ENCODE measurements at places on chromosomes 2 and 18. TPM values are rescaled to one million over a fixed set of nuclear protein-coding genes. Genes with fewer than 3 reads are reported as not detected.
A peak's percentile ranks its signal among the peaks of the same experiment; 100 is the strongest.

- H3K4me3 ChIP-seq, result no peak overlapping the region
- H3K4me1 ChIP-seq, result peaks cover 27% of the 10 kb centered on the region
- H3K27ac ChIP-seq, result no peak overlapping the region
- DNase-seq, result no peak
These were observed 22.4 kb downstream of the CREG2 start for GRCh38 chr2:101364878-101365277.

Gene ACTG2
- not detected for total RNA-seq

GRCh38 chr2:238685327-238685709 lies 162.6 kb upstream of the TWIST2 start:
- no peak overlapping the region for H3K4me3 ChIP-seq
- H3K4me1 ChIP-seq, result no peaks in the 10 kb centered on the region
- H3K27ac ChIP-seq, result no peak overlapping the region
- H3K36me3 ChIP-seq, result no peaks in the 10 kb centered on the region
- DNase-seq, result no peak

DNA sequence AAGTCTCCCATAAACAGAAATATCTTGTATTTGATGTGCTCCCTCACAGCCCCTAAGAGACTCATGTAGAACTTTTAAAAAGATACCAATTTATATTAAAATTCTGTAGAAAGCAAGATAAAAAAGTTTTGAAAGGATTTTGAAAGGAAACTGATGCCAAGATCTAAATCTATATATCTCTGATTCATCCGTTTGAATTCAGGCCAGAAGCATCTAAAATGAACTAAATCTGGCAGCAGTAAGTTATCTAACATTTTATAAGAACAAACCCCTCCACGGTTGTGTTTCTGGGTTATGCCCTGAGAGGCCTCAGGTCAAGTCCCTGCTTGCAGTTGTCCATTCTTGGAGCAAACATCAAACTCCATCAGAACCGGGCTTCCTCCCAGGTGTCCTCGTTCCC lies 165.8 kb downstream of the FBXO15 start:
- H3K27ac ChIP-seq, result no peak overlapping the region
- no peak for DNase-seq
- H3K27me3 ChIP-seq, result peaks cover 2% of the 10 kb centered on the region
- H3K4me1 ChIP-seq, result no peaks in the 10 kb centered on the region
- no peaks in the 10 kb centered on the region for H3K36me3 ChIP-seq

Gene C2orf80
- total RNA-seq, result not detected

- H3K4me3 ChIP-seq, result peak overlapping the region; percentile 84
- H3K4me1 ChIP-seq, result peaks cover 45% of the 10 kb centered on the region
- H3K27ac ChIP-seq, result peak overlapping the region; percentile 89
- no peaks in the 10 kb centered on the region for H3K27me3 ChIP-seq
- no peak for DNase-seq
These were observed 633 bp upstream of the ILKAP start for GRCh38 chr2:238203973-238204683.

All from activated B cell treated with CpG ODN at 0.5 μM for 24 hours (primary cell).